ENCODE measurements at places on chromosomes 13 and 19.

DNA sequence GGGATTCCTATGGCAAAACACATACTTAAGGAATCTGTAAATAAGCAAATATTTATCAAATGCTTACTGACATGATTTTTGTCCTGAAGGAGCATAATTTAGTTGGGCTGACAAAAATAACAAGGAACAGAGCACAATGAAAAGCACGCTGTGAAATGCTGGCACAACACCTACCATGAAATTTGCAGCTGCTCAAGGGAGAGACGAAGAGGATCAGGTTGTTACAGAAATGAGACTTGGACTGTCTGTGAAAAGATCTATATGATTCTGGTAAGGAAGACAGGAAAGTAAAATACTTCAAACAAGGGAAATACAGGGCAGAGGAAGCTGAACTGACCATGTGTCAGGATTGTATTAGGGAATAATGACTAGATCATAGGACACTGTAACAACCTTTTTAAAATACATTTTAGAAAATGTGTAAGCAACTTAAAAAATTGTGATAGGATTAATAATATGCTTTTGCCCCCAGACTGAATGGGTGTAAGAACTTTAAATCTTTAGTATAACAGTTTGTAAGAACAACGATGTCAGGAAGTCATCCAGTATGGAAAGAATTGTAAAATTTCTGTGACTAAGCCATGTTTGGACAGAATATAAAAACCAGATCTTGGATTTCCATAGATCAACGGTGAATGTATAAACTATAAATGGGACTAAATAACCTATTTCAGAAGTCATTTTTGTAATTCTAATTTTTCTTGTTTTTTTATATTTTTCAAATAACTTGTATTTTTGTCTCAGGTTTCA, 1556.0 kb downstream of the EFNB2 start:
- no peak for DNase-seq

GRCh38 chr13:35923347-35923746, 207.8 kb downstream of the DCLK1 start:
- DNase-seq, result peak; percentile 24

GRCh38 chr19:38850436-38850975, 720 bp upstream of the HNRNPL start:
- peak; percentile 100 for DNase-seq

DNA sequence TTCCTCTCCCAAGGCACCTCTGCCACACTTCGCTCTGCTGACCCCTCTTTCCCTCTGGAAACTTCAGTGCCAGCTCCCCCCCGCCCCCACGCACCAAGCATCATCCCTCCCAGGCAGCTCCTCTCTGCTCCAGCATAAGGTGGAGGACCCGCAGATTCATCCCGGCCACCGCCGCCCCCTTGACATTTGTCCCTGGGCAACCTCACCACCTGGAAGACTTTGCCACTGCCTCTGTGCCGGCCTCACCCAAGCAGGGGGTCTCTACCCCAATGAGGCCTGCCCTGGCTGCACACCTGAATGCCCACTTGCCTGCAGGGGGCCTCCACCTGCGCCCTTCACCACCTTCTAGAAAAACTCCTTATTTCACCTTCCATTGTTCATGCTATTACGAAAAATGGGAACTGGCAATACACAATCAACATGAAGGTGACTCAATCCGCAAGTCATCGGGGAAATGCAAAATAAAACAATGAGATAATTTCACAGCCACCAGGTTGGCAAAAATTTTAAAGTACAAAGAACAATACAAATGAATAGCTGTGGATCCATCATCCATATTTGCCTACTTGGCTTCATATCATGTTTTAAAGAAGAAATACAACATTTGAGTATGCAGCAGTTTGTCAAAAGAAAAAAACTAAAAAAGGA, 21.9 kb downstream of the CCNE1 start:
- DNase-seq, result no peak

GRCh38 chr13:44128552-44129001, 245.0 kb upstream of the SERP2 start:
- DNase-seq, result no peak

GRCh38 chr13:71306821-71307220, 560.2 kb downstream of the DACH1 start:
- no peak for DNase-seq

Data from amniotic epithelial cell (primary cell).